ENCODE measurements at places on chromosomes 6 and 20.
A peak's percentile ranks its signal among the peaks of the same experiment; 100 is the strongest.

GRCh38 chr6:11428895-11429294, 108.7 kb upstream of the TMEM170B start:
- DNase-seq: no peak

DNA sequence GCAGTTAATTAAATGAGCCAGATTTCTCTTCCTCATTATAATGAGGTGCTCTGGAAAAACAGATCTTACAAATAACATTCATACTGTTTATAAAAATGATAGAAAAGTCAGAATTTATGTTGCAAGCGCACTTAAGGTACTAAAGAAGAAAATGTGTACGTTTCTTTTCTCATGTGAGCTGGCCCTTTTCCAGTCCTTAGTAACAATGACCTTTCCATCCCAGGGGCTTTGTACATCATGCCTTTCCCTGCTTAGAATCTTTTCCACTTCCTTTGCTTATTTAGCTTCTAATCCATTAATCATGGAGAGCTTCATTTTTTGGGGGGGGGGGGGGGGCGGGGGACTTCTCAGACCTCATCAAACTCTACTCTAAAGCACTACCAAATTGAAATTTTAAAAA, 4.8 kb downstream of the FBXO5 start:
- no peak for DNase-seq

- DNase-seq: no peak
Measured at GRCh38 chr6:22411376-22412105, 114.7 kb upstream of the PRL start.

- no peak for DNase-seq
Measured at GRCh38 chr6:152273002-152273401, 364.2 kb downstream of the SYNE1 start.

GRCh38 chr20:32326504-32326845, 31.7 kb upstream of the ASXL1 start:
- no peak for DNase-seq

- no peak for DNase-seq
Measured at GRCh38 chr6:112362027-112362795, 15.1 kb downstream of the RFPL4B start.

DNA sequence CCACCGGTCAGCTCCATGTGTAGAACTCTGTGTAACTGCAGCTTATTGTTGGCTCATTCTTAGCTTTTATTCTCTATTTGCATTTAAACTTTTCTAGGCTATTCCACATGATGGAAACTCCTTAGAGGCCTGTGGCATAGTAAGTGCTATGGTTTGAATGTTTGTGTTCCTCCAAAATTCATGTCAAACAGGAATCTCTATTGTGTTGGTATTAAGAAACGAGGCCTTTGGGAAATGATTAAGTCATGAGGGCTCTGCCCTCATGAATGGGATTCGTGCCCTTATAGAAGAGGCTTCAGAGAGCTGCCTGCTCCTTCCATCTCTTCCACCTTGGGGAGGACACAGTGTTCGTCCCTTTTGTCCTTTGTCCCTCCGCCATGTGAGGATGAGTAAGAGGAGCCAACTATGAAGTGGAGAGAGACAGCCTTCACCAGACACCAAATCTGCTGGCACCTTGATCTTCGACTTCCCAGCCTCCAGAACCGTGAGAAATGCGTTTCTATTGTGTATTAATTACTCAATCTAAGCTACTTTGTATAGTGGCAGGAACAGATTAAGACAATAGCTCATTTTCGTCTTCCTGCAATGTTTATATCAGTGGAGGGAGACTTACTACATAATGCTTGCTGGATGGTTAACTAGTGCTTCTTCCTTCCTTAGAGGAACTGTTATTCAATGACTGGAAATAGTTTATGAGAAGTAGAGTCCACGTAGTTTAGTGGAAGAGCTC, 361.1 kb downstream of the FARS2 start:
- DNase-seq: no peak

- DNase-seq: no peak
Measured at GRCh38 chr20:57783196-57783595, 73.4 kb upstream of the PMEPA1 start.

DNA sequence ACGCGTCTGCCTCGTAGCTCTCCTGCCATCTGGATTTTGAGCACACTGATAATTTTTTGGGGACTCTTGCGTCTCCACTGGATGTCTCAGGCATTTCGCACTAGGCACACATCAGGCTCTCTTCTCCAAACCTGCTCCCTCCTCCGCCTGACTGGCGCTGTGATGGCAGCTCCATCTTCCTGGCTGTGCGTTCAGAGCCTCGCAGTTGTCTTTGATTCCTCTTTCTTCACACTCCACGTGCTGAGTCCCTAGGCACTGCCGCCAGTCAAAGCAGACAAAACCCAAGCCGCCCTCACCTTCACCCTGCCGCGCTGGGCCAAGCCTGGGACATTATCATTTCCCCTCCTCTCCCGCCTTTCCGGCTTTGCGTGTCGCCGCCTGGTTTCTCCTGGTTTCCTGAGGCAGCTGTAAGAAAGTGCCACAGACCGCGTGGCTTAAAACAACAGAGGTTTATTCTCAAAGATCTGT, 778 bp downstream of the PSMG4 start:
- DNase-seq: peak; percentile 14

GRCh38 chr6:132685009-132685408, 26.0 kb upstream of the TAAR1 start:
- DNase-seq: no peak

DNA sequence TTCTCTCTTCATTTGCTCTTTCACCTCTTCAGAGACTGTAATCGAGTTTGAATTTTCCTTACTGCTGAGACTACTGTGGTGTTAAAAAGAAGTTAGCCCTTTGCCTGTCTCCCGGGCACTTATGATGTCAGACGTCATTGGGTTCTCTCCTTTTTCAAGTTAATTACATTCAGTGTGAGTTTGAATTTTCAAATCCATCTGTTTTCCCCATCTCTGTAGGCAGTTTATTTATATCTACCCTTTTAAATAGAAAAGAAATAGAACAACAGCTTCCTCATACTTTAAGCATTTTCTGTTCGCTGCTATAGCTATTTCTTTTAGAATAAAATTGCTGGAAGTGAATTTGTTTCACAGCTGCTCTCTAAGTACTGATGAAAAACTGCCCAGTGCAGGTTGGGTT, 81.4 kb downstream of the MCHR2 start:
- DNase-seq: no peak

DNA sequence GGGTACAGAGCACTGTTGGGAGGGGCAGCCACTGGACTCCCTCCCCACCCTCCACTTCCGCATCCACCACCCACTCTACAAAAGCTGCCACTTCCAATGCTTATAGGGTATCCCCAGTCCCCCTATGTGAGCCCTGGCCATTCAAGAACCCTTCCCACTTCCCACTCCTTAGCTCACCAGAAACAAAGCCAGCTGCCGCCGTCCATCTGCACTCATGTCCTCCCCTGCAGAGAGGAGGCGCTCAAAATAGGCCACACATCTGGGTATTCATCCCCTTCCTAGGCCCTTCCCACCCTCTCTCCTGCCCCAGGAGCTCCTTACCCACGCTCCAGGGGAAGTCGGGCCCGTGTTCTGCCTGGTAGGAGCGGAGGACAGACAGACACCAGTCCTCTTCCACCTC, 6.5 kb upstream of the LY6G5C start:
- no peak for DNase-seq

- no peak for DNase-seq
Measured at GRCh38 chr6:14883921-14884320, 361.9 kb upstream of the JARID2 start.

DNA sequence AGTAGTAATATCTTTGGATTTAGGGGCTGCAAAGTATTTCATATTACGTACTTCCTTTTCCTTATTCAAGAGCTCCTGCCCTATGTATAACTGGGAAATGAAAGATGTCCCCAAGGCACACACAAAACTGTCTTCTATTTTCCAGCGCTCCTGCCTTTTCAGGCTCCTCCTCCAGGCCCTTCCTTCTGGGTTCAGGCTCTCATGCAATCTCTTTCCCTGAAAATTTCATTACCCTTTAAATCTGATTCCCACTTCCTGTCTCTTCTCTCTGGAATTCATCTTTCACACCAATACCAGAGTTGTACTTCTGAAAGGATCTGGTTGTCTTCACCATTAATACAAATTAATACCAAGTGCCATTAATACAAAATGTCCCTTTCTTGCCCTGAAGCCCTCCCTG, 181.6 kb downstream of the UTRN start:
- DNase-seq: no peak

GRCh38 chr6:8014947-8015346, 49.2 kb downstream of the BLOC1S5 start:
- DNase-seq: no peak

DNA sequence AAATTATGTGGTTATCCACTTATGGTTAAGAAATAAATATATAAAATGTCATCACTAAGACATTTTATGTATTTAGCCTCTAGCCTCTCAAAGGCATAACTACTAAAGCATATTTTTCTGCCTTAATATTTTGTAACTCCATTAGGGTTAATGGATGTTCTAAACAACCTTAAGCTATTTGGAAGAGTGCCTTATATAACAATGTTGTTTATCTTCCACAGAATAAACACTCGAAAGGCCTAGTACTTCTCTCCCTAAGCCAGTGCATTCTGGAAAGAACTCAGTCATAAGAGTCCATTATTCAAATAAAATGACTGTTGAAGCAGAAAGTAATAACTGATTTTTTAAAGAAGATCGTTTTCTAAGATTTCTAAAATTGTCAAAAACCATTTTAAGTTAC, 15.0 kb upstream of the PRIM2 start:
- DNase-seq: no peak

DNA sequence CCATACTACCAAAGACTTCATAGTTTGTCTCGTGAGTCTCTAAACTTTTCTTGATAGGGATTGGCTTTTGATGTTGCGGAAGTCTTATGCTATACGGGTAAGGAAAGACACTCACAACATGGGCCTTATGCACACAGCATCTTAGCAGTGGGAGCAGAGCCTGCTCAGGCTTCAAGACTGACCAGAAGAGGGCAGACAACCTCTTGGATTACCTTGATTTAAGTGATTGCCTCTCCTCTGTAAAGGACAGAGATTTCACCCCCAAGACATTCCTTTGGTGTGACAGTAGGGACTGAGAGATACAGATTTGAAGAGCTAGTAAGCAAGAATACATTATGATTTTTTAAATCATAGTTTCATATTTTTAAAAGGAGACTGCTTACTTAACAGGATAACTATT, 71.0 kb upstream of the SAMD3 start:
- no peak for DNase-seq

- DNase-seq: no peak
Measured at GRCh38 chr6:111552241-111552744, 53.4 kb downstream of the TRAF3IP2 start.

GRCh38 chr20:50655311-50655880, 35.9 kb downstream of the RIPOR3 start:
- DNase-seq: no peak

DNA sequence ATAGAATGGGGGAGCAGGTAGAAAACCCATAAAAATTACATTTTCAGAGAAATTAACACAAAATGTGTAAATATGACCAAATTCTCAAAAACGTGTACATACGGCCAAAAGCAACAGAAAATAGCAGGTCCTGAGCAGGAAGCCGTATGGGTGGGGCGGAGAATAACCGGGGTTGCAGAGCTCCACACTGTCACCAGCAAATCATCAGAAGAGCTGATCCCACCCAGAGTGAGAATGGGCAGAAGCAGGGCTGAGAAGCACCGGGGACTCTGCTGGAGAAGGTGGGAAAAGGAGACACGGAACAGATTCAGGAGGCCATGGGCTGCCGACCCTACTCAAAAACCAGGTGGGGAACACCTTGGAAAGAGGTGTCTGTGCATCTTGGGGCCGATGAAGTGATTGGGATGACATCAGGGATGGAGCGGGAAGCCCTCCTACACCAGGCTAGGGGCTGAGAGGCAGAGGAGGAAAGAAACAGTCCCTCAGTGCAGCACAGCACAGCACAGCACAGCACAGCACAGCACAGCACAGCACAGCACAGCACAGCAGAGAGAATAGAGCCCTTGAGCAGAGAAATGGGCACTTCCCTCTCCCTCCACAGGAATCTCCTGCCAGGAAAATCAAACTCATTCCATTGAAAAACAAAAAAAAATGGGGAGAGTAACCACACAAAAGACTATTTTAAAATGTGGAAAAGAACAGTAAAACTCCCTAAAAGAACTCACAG, 22.3 kb downstream of the STX7 start:
- DNase-seq: no peak

DNA sequence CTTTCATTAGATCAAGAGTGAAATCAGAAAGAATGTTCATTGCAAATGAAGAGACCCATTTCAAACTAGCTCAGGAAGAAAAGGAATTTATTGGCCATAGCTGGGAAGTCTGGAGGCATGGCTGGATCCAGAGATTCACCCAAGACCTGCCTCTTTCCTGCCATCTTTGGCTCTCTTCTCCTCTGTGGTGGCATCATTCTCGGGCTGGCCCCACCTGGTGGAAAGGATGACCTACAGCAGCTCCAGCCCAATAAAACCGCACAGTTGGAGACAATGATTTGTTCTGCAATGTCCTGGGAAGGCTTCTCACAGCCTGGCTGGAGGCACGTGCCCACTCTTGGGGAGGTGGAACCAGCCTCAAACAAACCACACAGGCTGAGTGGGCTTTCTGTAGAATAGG, 18.1 kb upstream of the FERMT1 start:
- no peak for DNase-seq

GRCh38 chr6:131331151-131331550, 195.9 kb downstream of the AKAP7 start:
- DNase-seq: no peak

DNA sequence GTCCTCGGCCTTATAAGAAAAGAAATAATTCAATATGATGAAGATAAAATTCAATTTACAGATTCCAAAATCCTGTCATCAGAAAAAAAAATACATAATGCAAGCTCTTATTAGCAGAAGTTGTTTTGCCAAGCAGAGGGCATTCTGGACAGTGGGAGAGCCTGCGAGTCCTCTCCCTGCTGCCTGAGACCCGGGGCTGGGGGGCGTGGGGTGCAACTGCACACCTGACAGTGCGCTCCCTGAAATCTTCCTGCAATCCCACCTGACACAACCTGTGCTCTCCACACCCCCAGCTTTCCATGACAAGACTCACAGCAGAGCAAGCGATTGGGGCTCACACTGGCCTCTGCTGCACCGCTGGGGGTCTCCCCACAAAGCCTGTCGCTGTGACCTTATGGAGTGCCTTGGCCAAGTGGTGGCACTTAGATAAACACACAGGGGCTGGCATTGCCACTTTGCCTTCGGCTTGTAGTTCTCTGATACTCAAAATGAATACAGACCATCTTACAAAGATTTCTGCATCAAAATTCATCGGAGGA, 130.3 kb upstream of the PDE10A start:
- DNase-seq: no peak

GRCh38 chr6:100472674-100473073, 8.0 kb upstream of the SIM1 start:
- DNase-seq: no peak

GRCh38 chr20:20837574-20838021, 125.2 kb upstream of the RALGAPA2 start:
- peak; percentile 25 for DNase-seq

Data from stimulated activated CD4-positive, alpha-beta T cell treated with anti-CD3 and anti-CD28 coated beads, Interleukin-2, amount 100 ng/mL, for 48 hours (primary cell).